ENCODE measurements at places on chromosomes 16 and 17. TPM values are rescaled to one million over a fixed set of nuclear protein-coding genes. Genes with fewer than 3 reads are reported as not detected.

KRT33A gene
- total RNA-seq: 0.17 TPM

AGRP gene
- not detected for total RNA-seq

DNA sequence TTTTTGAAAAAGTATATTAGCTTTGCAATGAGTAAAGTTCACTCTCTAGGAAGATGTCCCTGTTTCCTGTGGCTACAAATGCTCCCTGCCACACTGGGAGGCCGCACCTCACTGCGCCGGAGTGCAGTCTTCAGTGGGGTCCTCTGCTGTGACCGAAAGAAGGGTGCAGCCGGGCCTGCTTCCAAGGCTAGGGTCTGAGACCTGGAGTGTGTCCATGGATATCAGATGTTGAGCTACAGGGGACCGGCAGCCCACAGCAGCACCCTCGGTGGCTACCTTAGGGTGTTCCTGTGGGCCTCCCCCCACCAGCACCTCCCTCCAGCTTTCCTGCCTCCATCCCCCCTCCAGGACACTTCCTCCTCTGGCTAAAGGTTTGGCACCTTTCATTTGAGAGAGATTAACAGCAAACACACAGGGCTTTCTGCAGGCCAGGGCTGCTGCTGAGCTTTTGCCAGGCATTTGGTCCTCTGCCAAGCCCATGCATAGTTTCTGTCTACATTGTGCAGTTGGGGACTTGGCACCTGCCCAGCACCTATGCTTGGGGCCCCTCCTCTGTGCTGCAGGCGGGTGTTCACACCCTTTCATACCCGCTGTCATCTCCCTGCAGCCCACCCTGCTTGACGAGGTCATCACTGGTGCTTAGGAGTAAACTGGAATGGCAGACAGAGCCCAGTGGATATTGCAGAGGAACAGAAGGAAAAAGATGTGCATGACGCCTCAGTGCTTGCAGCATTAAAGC is 33.8 kb upstream of the CRISPLD2 start:
- no peak for DNase-seq

GRCh38 chr16:81544700-81545271 is 100.2 kb downstream of the CMIP start:
- DNase-seq: no peak

DNA sequence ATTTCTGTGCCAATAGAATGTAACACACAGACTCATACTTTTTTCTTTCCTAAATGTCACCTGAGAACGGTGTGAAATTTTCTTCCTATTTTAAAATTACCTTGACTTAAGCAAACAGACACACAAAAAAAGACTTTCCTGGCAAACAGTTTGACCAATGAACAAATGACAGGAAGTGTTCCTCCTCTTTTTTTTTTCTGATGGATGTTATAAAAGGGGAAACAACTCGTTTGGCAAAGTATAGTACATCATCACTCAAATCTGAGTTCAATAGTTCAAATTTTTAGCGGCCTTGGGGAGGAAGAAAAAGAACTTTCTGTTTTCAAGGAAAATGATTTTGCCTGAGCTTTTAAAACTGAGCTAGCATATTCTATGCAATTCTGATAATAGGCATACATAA is 19.8 kb downstream of the HS3ST3A1 start:
- DNase-seq: no peak

GRCh38 chr17:81184555-81184954 is 18.5 kb upstream of the AATK start:
- no peak for DNase-seq

DNA sequence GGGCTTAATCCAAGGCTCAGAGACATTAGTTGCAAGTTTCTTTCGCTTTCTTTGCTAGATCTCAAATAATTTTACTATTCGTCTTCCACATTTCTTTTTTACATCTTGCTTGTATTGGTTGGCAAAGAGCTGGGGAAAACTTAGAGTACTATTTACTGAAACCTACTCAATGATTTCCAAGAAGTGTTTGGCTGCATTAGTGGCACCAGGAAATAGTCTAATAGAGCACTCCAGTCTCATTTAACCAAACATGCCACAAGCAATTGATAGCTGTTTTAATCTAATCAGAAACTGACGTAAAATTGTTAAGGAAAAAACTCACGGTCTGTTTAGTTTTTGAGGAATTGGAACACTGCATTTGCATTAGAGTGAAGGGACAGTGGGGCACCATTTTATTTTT is 29.0 kb downstream of the NUP93 start:
- no peak for DNase-seq
